Suppressor macrophage (primary cell): ENCODE measurements at places on chromosomes 5 and 9.
A peak's percentile ranks its signal among the peaks of the same experiment; 100 is the strongest.

GRCh38 chr5:31225613-31226012 is 32.1 kb downstream of the CDH6 start:
- no peak for DNase-seq

DNA sequence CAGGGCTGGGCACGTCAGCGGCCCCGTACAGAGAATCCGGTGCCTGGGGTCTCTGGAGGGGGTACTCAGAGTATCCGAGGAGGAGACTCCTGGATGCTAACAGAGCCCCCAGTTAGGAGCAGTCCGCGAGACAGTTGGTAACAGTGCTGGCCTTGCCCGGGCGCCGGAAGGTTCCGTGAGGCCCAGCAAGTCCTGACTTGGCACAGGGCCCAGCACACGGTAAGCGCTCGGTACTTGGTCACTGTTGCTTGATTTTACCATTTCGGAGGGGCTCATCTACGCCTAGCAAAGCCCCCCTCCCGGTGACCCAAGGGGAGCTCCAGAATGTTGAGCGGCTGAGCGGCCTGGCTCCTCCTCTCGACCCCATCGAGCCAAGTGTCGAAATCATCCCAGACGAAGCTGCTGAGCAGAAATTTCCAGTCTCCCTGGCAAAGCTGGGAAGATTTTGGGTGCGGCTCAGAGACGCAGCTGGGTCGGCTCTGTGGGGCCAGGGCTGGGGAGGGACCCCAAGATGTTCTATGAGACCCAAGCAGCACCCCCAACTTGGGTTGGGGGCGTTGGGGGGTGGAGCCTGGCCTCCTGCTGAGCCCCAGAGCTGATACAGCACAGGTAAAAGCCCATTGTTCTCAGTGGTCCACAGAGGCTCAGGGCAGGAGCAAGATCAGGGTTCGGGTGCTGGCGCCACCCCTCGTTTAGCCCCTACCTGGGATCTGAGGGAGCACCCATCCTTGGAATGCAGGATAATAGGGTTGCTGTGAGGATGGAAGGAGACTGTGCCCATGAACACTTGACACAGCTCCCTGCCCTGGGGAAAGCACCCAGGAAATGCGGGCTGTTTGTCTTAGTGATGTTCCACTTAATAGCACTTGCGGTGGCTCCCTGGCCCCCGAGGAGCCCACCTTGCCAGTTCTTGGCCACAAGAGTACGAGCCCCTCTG is 137.2 kb downstream of the C9orf50 start:
- peak; percentile 69 for DNase-seq

GRCh38 chr5:117186751-117187150 is 612.1 kb upstream of the SEMA6A start:
- no peak for DNase-seq

GRCh38 chr5:1834721-1835429 is 33.7 kb downstream of the NDUFS6 start:
- DNase-seq, result no peak

- no peak for DNase-seq
These were observed 39.3 kb downstream of the NR2F1 start for GRCh38 chr5:93622240-93622885.

- DNase-seq, result no peak
These were observed 118.5 kb upstream of the ERCC6L2 start for GRCh38 chr9:95756986-95757385.

DNA sequence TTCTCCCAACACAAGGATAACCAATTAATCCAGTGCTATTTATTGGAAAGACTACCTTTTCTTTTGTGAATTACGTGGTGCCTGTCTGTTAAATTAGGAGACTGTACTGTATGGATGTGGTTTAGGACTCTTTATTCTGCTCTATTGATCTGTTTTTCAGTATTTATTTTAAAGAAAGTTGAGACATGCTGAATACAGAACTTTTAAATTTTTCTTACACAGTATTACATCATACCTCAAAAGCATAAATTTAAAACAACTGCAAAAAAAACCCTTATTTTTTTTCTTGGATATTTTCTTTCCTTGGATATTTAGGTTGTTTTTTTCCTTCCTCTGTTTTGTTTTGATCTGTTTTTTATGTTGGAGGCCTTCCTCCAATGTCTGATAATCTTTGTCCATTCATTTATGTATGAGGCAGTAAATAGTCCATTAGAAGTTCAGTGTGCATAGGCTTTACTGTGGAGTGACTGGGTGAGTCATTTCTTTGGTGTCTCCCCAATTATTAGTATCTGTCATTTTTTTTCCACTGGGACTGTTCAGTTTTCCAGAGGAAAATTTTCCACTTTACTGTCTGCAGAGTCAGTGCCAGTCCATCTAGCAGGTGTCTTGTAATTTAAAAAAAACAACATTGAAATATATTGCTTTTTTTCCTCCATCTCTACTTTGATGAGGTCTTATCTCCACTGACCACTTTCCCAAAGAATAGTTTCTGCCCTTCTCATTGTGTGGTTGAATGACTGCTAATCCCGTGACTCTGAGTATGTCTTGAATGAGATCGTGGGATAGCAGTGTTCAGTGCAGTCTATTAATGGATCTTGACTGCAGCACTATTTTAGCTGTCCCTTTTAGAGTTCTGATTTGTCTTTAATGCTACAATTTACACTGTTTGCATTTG is 15.2 kb downstream of the CYSTM1 start:
- DNase-seq, result peak; percentile 61

DNA sequence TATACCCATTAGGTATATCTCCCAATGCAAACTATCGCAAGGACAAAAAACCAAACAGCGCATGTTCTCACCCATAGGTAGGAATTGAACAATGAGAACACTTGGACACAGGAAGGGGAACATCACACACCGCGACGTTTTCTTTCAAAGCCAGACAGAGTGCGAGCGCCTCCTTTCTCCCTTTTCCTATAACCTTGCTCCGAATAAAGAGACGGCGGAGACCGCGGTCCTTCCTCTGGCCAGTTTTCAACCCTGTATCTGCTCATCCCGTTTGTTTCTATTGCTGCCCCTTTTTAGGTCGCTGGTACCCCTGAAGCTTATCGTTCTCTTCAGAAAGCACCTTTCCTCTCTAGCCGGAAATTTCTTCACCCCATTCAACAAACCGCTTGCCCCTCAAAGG is 1.3 kb downstream of the LVRN start:
- no peak for DNase-seq

DNA sequence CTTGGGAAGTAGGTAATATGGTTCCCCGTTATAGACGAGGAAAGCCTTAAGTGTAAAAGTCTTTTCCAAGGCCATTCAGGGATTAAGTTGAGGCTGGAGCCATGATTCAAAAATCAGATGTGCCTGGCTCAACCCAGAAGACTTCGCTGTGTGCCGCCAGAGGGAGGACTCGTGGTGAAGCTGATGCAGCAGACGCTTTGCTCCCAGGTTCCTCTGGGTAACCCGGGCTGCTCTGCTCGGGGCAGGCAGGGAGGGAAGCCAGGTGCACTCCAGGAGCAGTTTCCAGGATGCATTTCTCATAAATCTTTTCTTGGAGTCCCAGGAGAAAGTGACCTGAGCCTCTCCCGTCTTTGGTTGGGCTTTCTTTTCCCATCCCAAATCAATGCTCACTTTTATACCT is 62.9 kb upstream of the ICE1 start:
- no peak for DNase-seq

DNA sequence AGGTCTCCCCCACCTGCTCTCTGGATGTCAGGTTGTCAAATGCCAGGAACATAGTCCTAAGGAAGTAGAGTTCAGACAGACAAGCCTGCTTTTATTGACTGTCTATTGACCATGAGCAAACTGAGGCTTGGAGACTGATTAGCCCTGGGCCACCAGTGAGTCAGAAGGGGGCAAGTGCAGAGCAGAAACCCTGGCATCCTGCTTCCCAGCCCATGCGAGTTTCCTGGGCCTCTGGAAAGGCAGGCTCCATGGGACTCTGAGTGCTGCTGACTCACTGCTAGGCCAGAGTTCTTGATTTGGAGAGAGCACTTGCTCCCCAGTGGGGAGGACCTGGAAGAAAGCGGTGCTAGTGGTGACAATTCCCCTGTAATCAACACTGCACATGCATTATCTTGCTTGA is 2.8 kb upstream of the HBEGF start:
- DNase-seq, result no peak

DNA sequence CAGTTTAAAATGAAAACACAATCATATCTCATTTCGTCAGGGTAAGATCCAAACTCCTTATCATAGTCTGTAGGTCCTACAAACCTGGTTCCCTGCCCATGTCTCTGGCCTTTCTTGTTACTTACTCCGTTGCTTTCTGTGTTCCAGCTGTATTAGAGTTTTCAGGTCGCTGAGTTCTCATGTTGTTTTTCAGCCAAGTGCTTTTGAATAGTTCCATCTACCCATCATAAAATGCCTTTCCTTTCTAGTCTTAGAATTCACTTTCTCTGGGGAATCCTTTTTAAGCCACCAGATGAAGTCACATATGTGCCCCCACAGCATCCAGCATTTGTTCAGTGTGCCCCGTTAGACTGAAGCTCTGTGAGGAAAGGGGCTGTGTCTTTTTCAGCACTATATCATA is 228.7 kb downstream of the YTHDC2 start:
- no peak for DNase-seq

DNA sequence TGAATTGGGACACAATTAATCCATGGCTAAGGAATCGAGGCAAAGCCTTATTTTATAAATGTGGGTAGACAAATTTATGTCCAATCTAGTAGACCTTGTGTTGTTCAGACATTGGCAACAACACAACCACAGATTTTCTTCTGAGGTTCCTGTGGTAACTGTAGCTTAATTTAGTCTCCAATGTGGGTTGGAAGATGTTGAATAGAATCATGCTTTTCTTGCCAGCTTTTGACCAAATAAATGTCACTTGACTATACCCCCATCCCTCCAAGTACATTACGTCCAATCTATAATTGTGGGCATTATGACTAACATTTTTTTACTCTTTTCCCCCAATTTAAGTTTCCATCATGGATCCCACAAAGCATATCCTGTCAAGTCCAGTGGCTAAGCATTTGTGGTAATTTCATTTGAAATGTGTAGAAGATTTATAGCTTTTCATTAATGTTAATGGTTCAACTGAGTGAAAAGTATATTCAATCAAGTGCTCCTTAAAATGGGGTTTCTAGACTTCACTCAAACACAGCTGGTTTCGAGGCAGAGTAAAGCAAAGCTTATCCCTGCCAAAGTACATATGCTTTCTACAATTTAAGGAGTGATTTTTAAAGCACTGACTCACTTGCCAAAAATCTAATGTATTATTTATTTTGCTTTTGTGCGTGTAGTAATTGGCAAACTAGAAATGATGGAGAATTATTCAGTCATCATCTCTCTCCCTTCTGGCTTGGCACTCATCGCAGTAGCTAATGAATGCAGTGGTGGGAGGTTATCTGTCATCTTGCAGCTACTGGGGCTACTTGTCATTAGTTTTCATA is 141.8 kb downstream of the FAM174A start:
- no peak for DNase-seq

- no peak for DNase-seq
These were observed 20.2 kb downstream of the TEK start for GRCh38 chr9:27129221-27129620.

GRCh38 chr9:2377117-2377516 is 244.5 kb upstream of the VLDLR start:
- DNase-seq, result no peak

DNA sequence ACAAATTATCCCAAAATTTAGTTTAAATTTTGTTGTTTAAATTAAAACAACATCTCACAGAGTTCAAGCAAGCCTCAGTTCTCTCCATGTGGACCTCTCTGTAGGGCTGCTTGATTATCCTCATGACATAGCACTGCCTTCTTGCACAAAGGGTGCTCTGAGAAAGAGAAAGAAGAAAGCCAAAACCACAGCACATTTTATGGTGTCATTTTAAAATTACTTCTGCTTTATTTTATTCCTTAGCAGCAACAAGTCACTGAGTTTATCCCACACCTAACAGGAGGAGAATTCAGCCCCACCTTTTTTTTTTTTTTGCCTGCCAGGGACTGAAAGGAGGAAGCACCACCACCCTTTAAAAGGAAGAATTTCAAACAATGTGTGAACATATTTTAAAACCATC is 12.8 kb upstream of the KCNV2 start:
- DNase-seq, result peak; percentile 4

DNA sequence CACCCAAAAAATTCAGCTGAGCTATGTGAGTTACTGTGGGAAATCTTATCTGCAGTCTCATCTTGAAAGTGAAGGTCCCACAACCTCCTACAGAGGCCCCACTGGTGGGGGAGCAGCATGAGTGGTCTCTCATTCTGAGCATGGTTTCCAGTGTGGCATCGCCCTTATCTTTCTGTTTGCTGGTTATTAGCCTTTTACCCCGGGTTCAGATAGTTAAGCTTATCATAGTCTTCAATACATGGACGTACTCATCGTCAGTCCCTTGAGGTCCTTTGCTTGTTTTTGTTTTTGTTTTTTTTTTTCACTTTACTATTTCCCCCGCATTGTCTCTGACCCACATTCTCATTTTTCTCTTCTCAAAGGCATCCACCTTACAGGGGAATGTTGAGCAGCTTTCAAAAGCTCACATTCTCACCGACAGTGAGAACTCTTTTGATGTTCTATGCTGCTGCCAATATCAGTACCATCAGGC is 7.7 kb upstream of the HAVCR2 start:
- DNase-seq, result no peak

DNA sequence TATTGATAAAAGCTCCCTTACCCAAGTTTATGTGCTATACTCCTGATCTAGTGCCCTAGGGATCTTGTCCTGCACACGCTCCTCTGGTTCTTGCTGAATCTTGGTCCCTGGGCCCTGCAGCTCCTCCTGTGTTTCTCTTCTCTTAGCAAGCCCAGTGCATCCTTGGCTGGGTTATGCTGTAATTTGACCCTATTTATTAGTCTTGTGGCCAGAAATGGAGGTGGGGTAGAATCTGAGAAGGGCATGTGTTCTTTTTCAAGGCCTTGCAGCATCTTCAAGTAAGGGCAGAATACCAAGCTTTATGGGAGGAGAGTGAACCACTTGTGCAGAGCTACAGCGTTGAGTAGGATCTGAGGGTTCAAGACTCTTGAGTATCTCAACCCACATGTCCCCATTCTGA is 366.8 kb downstream of the FAM170A start:
- no peak for DNase-seq

GRCh38 chr5:36058776-36059175 is 7.9 kb downstream of the UGT3A2 start:
- no peak for DNase-seq

DNA sequence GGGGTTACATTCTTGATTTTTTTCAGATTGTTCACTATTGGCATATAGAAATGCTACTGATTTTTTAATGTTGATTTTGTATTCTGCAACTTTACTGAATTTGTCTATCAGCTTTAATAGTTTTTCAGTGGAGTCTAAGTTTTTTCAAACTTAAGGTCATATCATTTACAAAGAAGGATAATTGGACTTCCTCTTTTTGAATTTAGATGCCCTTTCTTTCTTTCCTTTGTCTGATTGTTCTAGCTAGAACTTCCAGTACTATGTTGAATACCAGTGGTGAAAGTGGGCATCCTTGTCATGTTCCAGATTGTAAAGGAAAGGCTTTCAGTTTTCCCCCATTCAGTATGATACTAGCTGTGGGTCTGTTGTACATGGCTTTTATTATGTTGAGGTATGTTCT is 49.3 kb downstream of the SREK1 start:
- no peak for DNase-seq

GRCh38 chr5:148186248-148187003 is 16.4 kb upstream of the SPINK6 start:
- peak; percentile 81 for DNase-seq
